ENCODE measurements at places on chromosomes 7 and 10.
A peak's percentile ranks its signal among the peaks of the same experiment; 100 is the strongest.

- peak; percentile 29 for DNase-seq
Observed at GRCh38 chr10:33334153-33334804, at the start of gene NRP1. TSS of gene NRP1 (minus strand) at chr10:33334667. CDS start at chr10:33334382, 285 bp downstream.

DNA sequence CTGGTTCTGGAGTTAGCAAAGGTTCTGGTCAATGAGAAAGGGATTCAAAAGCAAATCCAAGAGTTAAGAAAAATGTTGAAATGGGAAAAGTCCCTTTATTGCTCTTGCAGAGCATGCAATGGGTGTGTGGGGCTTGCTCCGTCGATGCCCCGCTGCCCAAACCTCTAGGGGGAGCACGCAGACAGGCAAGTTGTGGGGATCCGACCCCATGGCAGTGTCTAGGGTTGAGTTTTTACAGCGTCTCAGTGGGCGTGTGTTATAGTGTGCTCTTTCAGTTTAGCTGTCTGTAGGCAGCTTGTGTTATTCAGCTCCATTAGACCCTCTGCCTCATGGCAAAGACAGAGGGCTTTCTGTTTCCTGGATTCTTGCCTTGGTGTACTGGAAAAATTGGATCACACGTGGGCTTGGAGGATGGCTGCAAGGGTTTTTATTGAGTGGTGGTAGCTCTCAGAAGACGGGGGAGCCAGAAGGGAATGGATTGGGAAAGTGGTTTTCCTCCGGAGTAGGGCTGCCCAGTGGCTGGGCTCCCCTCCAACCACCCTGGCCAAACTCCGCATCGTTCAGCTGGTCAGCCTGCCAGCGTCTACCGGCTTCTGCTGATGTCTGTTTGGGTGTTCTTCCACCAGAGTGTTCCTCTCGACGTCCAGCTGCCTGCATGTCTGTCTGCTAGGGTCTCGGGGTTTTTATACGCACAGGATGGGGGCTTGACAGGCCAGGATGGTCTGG lies 102.3 kb upstream of the PLXDC2 start:
- peak; percentile 2 for DNase-seq

DNA sequence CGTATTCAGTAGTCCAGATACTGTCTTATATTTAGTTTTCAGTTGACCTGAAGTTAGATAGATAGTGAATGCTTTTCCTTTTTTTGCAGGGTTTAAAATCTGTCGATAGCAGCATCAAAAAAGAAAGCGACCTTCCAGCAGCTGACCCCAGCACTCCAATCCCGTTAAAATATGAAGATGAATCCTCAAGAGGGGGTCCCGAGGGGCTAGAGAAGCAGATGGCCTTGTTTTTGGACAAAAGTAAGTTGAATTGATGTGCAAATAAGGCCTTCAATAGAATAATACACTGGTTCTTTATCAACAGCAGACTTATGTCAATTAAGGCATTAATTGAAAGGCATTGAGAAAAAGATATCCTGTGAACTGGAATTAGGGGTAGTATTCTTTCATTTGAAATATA lies 18.7 kb downstream of the EDRF1 start:
- no peak for DNase-seq

DNA sequence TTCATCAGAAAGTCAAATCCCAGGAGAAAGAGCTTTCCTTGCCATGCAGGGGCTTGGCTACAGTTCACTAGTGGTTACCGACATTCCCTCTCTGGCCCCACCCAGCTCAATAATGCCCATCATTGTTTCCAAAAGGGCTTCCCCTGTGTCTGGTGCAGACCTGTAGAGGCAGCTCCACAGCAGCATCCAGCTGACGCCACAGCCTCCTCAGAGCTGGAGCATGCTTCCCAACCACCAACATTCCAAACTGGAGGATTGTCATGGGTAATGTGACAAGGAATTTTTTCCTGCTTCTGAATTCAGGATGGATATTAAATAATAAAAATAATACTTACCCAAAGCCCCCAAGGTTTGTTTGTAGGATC lies 77.4 kb downstream of the ZNF365 start:
- DNase-seq: no peak

DNA sequence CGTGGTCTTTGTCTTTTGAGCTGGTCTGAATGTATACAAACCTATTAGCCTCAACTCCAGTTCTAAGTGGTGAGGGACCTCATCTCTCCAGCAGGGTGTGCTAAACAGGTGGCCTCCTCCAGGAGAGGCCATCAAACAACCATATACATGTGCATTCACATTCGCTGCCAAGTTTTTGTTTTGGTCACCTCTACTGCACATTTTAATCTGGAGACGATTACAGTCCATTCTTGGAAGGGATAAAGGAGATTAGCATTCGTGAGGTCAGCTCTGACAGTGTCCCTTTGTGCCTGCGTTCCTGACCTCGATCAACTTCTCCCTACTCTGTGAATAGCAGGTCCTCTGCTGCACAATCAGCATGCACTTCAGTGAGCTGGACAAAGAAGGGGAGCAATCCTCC lies 60.8 kb downstream of the RHOBTB1 start:
- DNase-seq: peak; percentile 51

DNA sequence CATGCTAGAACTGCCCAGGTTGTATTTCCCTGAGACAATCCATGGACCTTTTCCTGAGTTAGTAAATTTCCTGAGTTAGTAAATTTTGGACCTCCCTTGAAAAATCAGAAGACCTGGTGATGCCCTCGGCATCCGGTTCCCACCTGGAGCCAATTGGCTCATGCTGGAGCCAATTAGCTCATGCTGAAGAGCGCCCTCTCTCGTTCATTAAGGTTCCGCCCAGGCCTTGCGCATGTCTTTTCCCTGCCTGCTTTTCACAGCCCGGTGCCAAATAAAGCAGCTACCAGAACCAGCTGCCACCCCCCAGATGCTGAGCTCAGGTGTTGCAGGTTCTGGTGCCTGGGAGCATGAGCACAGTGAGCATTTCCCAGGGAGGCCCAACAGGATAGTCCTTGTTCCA lies 96.2 kb downstream of the APBB1IP start:
- no peak for DNase-seq

DNA sequence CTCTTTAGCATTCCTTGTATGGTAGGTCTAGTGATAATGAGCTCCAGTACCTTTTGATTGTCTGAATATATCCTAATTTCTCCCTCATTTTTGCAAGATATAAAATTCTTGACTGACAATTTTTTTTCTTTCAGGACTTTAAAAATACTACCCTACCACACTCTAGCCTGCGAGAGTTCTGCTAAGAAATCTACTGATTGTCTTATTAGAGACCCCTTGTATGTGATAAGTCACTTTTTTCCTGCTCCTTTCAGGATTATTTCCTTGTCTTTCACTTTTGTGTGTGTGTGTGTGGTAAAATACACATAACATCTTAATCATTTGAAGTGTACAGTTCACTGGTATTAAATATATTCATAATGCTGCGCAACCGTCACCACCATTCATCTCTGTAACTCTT lies 68.7 kb upstream of the PPP1R9A start:
- no peak for DNase-seq

DNA sequence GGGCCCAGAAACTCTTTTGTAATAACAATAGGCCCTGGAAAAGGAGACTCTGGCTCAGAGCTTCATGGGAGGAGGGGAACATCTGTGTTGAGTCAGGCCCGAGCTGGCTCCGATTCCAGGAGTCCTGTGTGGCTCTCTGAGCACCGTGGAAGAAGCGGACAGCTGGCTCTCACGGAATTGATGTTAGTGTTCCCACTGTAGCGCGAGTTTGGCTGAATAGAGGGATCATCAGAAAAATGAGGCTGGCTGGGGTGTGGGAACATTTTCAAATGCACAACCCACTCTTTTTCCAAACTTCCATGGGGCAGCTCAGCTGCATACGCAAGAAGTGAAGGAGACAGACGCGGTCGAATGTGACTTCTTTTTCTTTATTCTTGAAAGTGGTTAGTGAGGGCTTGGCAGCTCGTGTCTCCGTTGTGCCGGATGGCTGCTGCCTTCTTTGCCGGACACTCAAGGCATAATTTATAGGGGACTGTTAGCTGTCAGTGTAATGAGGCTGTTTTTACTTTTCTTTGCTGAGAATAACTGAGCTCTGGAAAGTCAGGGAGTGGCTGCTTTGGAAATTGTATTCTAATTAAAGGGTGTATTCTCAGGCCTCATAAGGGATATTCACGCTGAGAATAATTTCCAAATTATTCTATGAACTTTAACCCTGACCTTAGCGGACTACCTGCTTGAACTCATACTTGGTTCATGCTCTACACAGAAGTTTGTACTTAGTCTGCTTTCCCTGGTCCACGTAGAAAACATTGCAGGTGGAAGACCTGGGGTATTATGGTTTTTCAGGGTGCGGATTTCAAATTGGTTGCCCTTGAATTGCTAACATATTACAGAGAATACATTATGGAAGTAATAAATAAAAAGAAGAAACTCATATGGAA lies 23.1 kb downstream of the MDFIC start:
- no peak for DNase-seq

DNA sequence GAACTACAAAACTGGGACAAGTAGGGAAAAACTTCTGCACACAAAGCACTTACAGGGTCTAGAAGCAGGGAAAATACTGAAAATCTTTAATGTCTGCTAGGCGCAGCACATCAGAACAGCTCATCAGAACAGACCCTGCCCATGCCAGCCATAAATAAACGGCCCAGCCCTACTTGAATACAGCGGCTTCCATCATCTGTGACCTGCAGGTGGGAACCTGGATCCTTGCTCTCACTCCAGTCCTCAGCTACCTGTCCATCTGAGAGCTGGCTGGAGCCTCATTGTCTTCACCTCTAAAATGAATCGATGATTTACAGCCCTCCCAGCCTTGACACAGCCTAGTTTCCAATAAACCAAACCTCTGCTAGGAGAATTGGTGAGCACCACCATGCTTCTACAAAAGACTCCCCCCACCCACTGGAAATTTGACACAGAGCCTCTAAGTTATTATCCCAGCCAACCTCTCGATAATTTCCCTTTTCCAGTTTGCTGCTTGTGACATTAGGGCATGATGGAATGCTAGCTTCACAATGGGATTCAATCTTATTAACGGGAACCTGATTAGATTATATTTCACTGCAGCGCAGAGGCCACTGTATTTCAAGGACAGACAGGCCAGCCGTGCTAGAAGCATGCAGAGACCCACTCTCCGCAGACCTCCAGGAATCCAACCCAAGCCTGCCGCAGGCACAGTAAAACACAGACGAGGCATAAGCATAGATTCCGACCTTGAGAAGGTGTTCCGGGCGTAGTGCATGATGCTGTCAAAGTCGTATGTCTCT lies 61.6 kb upstream of the OPALIN start:
- no peak for DNase-seq

GRCh38 chr7:69232445-69233376 lies 365.6 kb upstream of the AUTS2 start:
- DNase-seq: no peak

GRCh38 chr7:28364082-28364481 lies 48.2 kb upstream of the CREB5 start:
- no peak for DNase-seq

GRCh38 chr10:67861750-67862432 lies 22.6 kb upstream of the SIRT1 start:
- no peak for DNase-seq

- DNase-seq: no peak
Observed at GRCh38 chr10:88848499-88848898, 3.1 kb downstream of the ANKRD22 start.

DNA sequence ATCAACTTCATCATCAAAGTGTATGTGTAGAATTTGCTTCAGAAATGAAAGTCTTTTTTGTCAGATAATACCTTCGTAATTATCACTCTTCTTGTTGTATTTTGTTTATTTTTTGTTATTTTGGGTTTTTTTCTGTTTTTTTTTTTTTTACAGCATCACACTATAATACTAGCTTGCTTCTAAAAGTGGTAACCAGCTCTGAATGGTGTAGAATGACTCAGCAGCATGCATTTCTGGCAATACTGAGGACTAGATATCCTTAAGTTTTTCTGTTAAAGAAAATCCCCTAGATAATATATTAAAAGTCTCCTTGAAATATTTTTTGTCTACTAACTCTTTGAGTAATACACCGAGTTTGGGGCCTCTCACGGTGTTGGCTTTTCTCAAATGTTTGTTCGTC lies 109.1 kb downstream of the LMBR1 start:
- no peak for DNase-seq

DNA sequence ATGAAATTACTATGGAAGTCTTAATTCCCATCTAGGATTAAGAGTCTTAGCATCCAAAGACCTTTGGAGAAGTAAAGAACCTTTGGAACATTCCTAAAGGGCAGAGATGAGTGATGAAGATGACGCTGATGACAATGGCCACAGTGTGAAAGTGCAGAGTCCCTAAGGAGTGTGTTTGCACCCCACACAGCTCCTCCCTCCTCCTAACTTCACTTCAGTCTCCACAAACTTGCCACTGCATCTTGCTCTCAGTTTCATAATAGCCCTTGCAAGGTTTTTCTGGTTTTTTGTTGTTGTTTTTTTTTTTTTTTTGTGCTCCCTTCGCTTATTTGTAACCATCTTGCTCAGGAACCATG lies 117.5 kb upstream of the ANLN start:
- DNase-seq: no peak

DNA sequence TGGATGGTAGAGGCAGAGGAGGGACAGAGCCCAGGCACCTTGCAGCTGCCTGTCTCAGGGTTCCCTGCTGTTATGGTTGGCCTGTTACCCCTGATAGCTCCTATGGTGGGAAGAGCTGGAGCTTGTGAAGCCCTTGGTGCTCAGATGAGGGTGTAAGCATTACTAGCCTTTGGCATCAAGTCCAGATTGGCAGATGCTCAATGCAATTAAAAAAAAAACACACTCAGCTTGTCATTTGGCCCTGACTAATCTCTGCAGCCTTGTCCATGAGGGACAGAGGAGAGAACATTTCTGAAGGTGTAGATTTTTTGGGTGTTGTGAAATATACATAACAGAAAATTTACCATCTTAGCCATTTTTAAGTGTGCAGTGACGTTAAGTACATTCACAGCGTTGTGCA lies 86.3 kb downstream of the PLPP4 start:
- no peak for DNase-seq

DNA sequence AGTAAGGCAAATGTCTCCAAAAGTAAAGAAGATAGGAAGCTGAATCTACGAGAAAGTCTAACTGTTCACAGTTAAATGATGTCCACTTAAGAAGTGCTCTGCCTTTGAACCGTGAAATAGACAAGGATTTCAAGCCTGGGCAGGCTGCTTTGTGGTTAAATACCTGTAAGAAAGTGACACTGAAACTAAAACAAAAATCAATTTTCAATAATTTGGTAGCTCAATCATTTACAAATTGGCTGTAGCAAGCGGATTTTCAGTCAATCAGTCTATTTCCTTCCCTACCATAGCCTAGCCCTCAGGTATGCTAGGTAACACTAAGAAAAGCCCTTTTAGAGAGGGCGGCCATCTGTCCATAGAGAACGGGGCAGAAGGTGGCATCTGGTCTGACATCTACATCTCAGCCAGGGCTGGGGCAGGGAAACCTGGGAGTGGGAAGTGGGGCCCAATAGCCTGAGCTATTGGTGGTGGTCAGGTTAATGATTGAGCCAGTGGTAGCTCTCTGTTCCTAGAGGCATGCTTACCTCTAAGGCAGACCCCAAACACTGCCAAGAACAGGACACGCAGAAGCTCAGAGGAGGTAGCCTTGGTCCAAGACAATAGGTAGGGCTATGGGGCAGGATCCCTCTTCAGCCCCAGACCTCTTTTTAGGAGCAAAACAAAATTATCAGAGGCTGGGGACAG lies 223.2 kb downstream of the CCSER2 start:
- no peak for DNase-seq

All from cardiac muscle cell (in vitro differentiated cells and primary cell).